Activated CD4-positive, alpha-beta memory T cell treated with anti-CD3 and anti-CD28 coated beads, Interleukin-2, amount 10 ng/mL, durations not matched to agents 7 days and 5 days (primary cell): ENCODE measurements at places on chromosomes 2 and 18.

GRCh38 chr2:37391711-37392110 is 47.3 kb downstream of the QPCT start:
- peaks cover 1% of the 10 kb centered on the region for H3K4me1 ChIP-seq
- H3K36me3 ChIP-seq: no peaks in the 10 kb centered on the region
- H3K4me3 ChIP-seq: no peak overlapping the region
- DNase-seq: no peak

- no peaks in the 10 kb centered on the region for H3K4me1 ChIP-seq
- H3K36me3 ChIP-seq: no peaks in the 10 kb centered on the region
- DNase-seq: no peak
- no peaks in the 10 kb centered on the region for H3K27me3 ChIP-seq
- H3K27ac ChIP-seq: no peak overlapping the region
- H3K4me3 ChIP-seq: no peak overlapping the region
Observed at GRCh38 chr18:42222557-42222956, 267.5 kb downstream of the PIK3C3 start.

- H3K27ac ChIP-seq: no peak overlapping the region
- no peak for DNase-seq
- H3K4me1 ChIP-seq: no peaks in the 10 kb centered on the region
- H3K4me3 ChIP-seq: no peak overlapping the region
- H3K27me3 ChIP-seq: no peaks in the 10 kb centered on the region
Observed at GRCh38 chr2:42547014-42547413, 21.4 kb upstream of the MTA3 start.

GRCh38 chr2:43905371-43905803 is 66.6 kb downstream of the ABCG8 start:
- no peak overlapping the region for H3K4me3 ChIP-seq
- DNase-seq: no peak
- H3K4me1 ChIP-seq: peaks cover 19% of the 10 kb centered on the region
- H3K36me3 ChIP-seq: peaks cover 51% of the 10 kb centered on the region
- no peaks in the 10 kb centered on the region for H3K27me3 ChIP-seq

DNA sequence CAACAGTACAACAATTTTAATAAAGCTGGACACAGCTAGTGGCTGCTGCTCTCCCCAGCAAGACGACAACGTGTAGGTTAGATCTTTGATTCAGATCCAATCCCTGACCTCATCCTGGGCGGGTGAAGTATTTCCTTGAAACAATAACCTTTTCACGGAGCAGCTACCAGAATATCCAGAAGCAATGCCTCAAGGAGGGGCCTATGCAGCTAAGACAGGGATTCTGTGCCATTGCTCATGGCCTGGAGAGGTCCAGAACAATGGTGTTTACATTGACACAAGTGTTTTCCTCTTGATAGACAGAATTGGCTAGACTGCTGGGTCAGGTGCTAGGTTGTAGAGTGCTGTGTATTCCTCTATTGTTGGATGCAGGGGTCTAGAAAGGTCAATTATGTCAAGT is 520.1 kb downstream of the BCL11A start:
- no peaks in the 10 kb centered on the region for H3K4me1 ChIP-seq
- DNase-seq: no peak
- H3K36me3 ChIP-seq: no peaks in the 10 kb centered on the region
- H3K4me3 ChIP-seq: no peak overlapping the region

DNA sequence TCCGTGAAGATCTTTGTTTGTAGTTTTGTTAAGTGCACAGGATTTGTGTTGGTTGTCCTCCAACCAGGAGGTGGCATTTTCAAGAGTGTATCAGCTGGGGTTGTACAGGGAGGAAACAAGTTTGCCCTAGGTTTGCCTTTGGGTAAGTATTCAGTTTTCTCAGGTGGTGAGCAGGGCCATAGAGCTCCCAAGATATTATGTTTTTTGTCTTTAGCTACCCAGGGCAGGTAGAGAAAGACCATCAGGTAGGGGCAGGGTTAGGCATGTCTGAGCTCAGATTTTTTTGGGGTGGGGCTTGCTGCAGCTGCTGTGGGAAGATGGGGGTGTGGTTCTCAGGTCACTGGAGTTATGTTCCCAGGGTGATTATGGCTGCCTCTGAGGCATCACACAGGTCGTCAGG is 191.6 kb downstream of the DCDC2C start:
- no peak overlapping the region for H3K4me3 ChIP-seq
- no peaks in the 10 kb centered on the region for H3K36me3 ChIP-seq
- no peaks in the 10 kb centered on the region for H3K4me1 ChIP-seq
- no peak overlapping the region for H3K27ac ChIP-seq

- no peaks in the 10 kb centered on the region for H3K4me1 ChIP-seq
- no peaks in the 10 kb centered on the region for H3K36me3 ChIP-seq
- DNase-seq: no peak
- H3K27me3 ChIP-seq: no peaks in the 10 kb centered on the region
Observed at GRCh38 chr2:65727816-65728215, 295.4 kb upstream of the SPRED2 start.

- H3K27me3 ChIP-seq: no peaks in the 10 kb centered on the region
- no peak for DNase-seq
- no peak overlapping the region for H3K4me3 ChIP-seq
Observed at GRCh38 chr2:72803626-72804320, 22.1 kb downstream of the EXOC6B start.

- H3K4me3 ChIP-seq: no peak overlapping the region
- no peaks in the 10 kb centered on the region for H3K27me3 ChIP-seq
- H3K36me3 ChIP-seq: peaks cover 19% of the 10 kb centered on the region
- H3K27ac ChIP-seq: no peak overlapping the region
- DNase-seq: no peak
Observed at GRCh38 chr2:121489284-121489683, 41.4 kb upstream of the RNU4ATAC start.

GRCh38 chr2:10109311-10109710 is 13.2 kb upstream of the RRM2 start:
- no peak overlapping the region for H3K4me3 ChIP-seq
- no peaks in the 10 kb centered on the region for H3K4me1 ChIP-seq
- no peak overlapping the region for H3K27ac ChIP-seq
- no peaks in the 10 kb centered on the region for H3K36me3 ChIP-seq

DNA sequence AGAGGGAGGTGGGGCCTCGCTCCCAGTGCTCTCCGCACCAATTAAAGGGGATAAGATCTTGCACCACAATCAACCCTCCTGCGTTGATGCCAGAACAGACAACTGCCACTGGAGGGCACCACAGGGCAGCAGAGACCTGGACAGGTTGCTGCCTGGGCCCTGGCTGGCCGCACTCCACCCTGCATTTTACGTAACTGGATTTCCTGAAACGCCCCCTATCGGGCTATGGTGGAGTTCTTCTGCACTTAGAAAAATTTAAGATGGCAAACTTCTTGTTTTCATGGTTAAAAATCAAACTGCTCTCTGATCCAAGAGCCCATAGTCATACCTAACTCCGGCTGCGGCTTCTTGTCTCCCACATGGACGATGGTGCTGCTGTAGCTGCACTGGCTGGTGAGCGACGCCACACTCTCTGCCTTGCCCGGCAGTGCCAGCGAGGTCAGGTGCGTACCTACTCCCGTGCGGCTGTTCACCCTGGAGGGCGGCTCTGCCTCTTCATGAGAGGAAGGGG is 16.8 kb upstream of the HES6 start:
- H3K36me3 ChIP-seq: peaks cover 3% of the 10 kb centered on the region
- no peak overlapping the region for H3K4me3 ChIP-seq
- H3K4me1 ChIP-seq: peaks cover 11% of the 10 kb centered on the region
- H3K27me3 ChIP-seq: no peaks in the 10 kb centered on the region

GRCh38 chr2:157349949-157350515 is 24.4 kb upstream of the ERMN start:
- no peak overlapping the region for H3K27ac ChIP-seq
- no peaks in the 10 kb centered on the region for H3K27me3 ChIP-seq
- DNase-seq: no peak

- H3K27me3 ChIP-seq: no peaks in the 10 kb centered on the region
- H3K4me3 ChIP-seq: no peak overlapping the region
- H3K27ac ChIP-seq: no peak overlapping the region
Observed at GRCh38 chr2:172510548-172510947, 45.3 kb upstream of the PDK1 start.

- H3K27ac ChIP-seq: no peak overlapping the region
- H3K27me3 ChIP-seq: peaks cover 5% of the 10 kb centered on the region
- DNase-seq: no peak
- no peaks in the 10 kb centered on the region for H3K36me3 ChIP-seq
Observed at GRCh38 chr18:55360061-55360460, 227.9 kb downstream of the TCF4 start.

GRCh38 chr18:55206927-55207326 is 247.7 kb upstream of the CCDC68 start:
- no peaks in the 10 kb centered on the region for H3K4me1 ChIP-seq
- H3K36me3 ChIP-seq: no peaks in the 10 kb centered on the region
- H3K27me3 ChIP-seq: no peaks in the 10 kb centered on the region
- H3K4me3 ChIP-seq: no peak overlapping the region

DNA sequence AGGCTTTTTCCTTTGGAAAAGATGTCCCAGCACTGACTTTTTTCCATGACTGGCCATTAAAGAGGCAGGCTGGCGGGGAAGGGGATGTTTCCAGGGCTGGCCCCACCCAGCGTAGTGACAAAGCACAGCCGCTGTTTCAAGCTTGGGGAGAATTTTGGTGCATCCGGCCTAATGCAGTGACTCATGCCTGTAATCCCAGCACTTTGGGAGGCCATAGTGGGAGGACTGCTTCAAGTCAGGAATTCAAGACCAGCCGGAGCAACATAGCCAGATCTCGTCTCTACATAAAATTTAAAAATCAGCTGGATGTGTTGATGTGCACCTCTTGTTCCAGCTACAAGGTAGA is 78.0 kb upstream of the SH3BP4 start:
- H3K27ac ChIP-seq: no peak overlapping the region
- no peak overlapping the region for H3K4me3 ChIP-seq
- H3K27me3 ChIP-seq: peaks cover 14% of the 10 kb centered on the region
- H3K4me1 ChIP-seq: no peaks in the 10 kb centered on the region
- DNase-seq: no peak
- H3K36me3 ChIP-seq: no peaks in the 10 kb centered on the region

DNA sequence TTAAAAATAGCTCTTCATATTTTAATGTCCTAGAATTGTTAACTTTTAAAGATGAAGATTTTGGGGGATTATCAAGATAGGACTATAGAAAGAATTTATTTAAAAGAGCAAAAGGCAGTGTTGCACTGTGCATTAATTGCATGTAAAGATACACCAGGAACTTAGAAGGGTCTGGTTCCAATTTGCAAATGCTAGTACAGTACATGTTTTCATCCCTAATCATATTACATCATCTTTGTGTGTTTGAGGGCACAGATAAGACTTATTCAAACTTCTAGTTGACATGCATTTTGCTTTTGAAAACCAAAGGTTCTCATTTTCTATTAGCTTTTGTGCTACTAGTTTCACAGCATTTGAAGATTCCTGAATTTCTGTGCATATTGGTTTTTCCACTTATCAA is 231.7 kb upstream of the LYPD1 start:
- no peaks in the 10 kb centered on the region for H3K36me3 ChIP-seq
- no peaks in the 10 kb centered on the region for H3K27me3 ChIP-seq
- H3K4me1 ChIP-seq: no peaks in the 10 kb centered on the region
- no peak overlapping the region for H3K27ac ChIP-seq
- no peak overlapping the region for H3K4me3 ChIP-seq
- DNase-seq: no peak

- peak overlapping the region; percentile 93 for H3K4me3 ChIP-seq
- H3K4me1 ChIP-seq: peaks cover 32% of the 10 kb centered on the region
- DNase-seq: peak; percentile 19
- peak overlapping the region; percentile 74 for H3K27ac ChIP-seq
- H3K36me3 ChIP-seq: peaks cover 13% of the 10 kb centered on the region
- no peaks in the 10 kb centered on the region for H3K27me3 ChIP-seq
Observed at GRCh38 chr2:105329197-105329554, 359 bp downstream of the TGFBRAP1 start.

GRCh38 chr2:239893236-239893515 is 132.0 kb downstream of the NDUFA10 start:
- H3K36me3 ChIP-seq: no peaks in the 10 kb centered on the region
- H3K4me3 ChIP-seq: no peak overlapping the region
- peak; percentile 16 for DNase-seq
- H3K4me1 ChIP-seq: no peaks in the 10 kb centered on the region
- H3K27me3 ChIP-seq: peaks cover 28% of the 10 kb centered on the region

DNA sequence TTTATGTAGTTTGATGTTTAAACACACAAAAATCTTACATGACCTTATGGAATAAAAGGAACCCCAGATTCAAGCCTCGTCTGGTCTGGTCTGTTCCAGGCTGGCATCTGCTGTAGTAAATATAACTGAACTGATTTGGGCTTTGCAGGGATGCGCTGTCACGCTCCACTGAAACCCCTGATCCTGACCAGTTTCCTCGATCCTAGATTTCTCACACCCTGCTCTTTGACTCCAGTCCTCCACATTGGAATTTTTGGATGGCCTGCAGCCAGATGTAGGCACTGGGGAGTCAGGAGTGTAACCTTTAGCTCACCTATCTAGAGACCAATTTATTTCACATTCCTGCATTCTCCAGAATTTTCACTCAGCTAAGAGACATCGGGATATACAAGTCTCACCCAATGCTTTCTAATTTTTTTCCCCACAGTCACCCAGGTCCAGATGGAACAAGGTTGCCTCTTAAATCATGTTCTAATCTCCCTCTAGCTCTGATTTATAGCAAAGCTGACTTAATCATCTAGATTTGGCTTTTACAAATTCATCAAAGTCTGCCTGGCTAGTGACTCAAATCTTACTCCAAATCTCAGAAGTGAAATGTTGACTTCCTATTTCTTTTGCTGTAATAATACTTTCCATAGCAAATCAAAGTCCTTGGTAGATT is 219.6 kb downstream of the CD226 start:
- no peak overlapping the region for H3K27ac ChIP-seq
- no peak overlapping the region for H3K4me3 ChIP-seq
- H3K4me1 ChIP-seq: no peaks in the 10 kb centered on the region
- H3K27me3 ChIP-seq: no peaks in the 10 kb centered on the region

- H3K27ac ChIP-seq: no peak overlapping the region
- no peaks in the 10 kb centered on the region for H3K36me3 ChIP-seq
- DNase-seq: peak; percentile 4
- peaks cover 10% of the 10 kb centered on the region for H3K4me1 ChIP-seq
- H3K4me3 ChIP-seq: no peak overlapping the region
- H3K27me3 ChIP-seq: no peaks in the 10 kb centered on the region
Observed at GRCh38 chr18:76985156-76985950, 147.2 kb downstream of the MBP start.

- peaks cover 4% of the 10 kb centered on the region for H3K27me3 ChIP-seq
- no peaks in the 10 kb centered on the region for H3K4me1 ChIP-seq
- no peak overlapping the region for H3K4me3 ChIP-seq
- no peak for DNase-seq
- H3K27ac ChIP-seq: no peak overlapping the region
Observed at GRCh38 chr2:173708806-173709205, 256.4 kb downstream of the SP3 start.

- H3K27me3 ChIP-seq: peaks cover 4% of the 10 kb centered on the region
- H3K27ac ChIP-seq: no peak overlapping the region
- DNase-seq: no peak
- no peak overlapping the region for H3K4me3 ChIP-seq
Observed at GRCh38 chr2:20186078-20186854, 38.7 kb downstream of the SDC1 start.

DNA sequence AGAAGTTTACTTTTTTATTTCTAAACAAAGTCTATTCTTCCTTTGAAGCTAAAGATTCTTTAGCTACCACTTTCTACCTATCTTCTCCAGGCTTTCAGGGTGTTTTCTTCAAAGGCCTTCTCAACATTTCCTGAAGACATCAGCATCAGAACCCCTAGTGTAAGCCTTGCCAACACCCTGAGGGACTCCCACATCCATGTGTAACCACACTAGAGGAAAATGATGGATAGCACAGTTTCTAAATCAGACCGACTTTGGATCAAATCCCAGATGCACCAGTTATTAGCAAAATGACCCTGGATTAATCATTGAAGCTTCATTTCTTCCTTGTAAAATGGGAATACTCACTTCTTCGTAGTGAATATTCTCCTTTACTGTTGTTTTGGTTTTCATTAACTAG is 4.7 kb upstream of the TTN start:
- H3K27ac ChIP-seq: no peak overlapping the region
- H3K27me3 ChIP-seq: no peaks in the 10 kb centered on the region
- no peaks in the 10 kb centered on the region for H3K36me3 ChIP-seq
- no peak overlapping the region for H3K4me3 ChIP-seq
- no peak for DNase-seq
